PC-3 (cell line): ENCODE measurements at places on chromosomes 13 and 19. TPM values are rescaled to one million over a fixed set of nuclear protein-coding genes. Genes with fewer than 3 reads are reported as not detected.

- no peak overlapping the region for H3K27ac ChIP-seq
- no peaks in the 10 kb centered on the region for H3K4me1 ChIP-seq
- H3K4me3 ChIP-seq = no peak overlapping the region
Observed at GRCh38 chr19:44973982-44974735, 19.0 kb downstream of the CLPTM1 start.

Gene NEK5
- total RNA-seq = 0.07 TPM in 1 of 2 replicates, not detected in the other

Gene HSD17B14
- 15.0 and 15.4 TPM in 2 replicates for total RNA-seq

DNA sequence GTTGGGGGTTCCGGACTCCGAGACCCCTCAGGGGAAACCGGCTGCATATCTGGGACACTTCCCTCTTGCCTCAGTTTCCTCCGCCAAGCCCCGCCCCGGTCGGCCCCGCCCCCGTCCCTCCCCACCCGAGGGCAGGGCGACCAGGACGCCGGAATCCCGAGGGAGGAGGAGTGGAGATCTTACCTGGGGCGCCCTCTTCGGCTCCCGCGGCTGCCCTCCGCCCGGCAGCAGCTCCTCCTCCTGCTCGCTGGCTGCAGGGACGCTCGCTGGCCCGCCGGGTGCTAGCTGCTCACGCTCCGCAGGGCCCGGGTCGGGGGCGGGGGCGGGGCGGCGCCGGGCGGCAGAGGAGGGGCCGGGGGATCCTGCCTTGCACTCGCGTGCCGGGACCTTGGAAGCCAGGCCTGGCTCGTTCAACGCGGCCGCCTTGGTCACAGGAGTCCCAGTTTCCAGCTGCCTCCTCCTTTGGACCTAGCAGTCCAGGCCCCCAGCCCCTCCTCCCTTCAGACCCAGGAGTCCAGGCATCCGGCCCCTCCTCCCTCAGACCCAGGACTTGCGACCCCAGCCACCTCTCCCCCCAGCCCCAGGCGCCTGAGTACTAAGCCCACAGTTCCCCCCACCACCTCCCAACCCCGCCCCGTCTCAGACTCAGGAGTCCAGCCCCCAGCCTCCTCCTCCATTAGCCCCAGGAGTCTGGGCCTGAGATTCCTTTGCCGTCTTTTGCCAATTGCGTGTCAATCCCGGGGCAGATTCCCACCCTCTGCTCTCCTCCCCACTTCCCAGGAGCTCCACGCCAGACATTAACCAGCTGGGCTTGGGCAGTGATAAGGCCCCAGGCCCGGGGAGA is at the start of gene NTF4:
TSS of gene NTF4 (minus strand) at position 51 of the 844 bp plus-strand sequence. CDS start 2,821 bp downstream, outside the sequence.
- H3K27me3 ChIP-seq = no peaks in the 10 kb centered on the region
- peak; percentile 23 for DNase-seq
- no peak within 1 kb of the TSS for H3K27ac ChIP-seq
